Left ventricle myocardium inferior (tissue), 1 donor: ENCODE measurements at places on chromosomes 6 and 20.

- H3K4me3 ChIP-seq, result no peak overlapping the region
- H3K27ac ChIP-seq, result no peak overlapping the region
- no peaks in the 10 kb centered on the region for H3K36me3 ChIP-seq
These were observed 148.7 kb downstream of the OPRM1 start for GRCh38 chr6:154187714-154188113.

DNA sequence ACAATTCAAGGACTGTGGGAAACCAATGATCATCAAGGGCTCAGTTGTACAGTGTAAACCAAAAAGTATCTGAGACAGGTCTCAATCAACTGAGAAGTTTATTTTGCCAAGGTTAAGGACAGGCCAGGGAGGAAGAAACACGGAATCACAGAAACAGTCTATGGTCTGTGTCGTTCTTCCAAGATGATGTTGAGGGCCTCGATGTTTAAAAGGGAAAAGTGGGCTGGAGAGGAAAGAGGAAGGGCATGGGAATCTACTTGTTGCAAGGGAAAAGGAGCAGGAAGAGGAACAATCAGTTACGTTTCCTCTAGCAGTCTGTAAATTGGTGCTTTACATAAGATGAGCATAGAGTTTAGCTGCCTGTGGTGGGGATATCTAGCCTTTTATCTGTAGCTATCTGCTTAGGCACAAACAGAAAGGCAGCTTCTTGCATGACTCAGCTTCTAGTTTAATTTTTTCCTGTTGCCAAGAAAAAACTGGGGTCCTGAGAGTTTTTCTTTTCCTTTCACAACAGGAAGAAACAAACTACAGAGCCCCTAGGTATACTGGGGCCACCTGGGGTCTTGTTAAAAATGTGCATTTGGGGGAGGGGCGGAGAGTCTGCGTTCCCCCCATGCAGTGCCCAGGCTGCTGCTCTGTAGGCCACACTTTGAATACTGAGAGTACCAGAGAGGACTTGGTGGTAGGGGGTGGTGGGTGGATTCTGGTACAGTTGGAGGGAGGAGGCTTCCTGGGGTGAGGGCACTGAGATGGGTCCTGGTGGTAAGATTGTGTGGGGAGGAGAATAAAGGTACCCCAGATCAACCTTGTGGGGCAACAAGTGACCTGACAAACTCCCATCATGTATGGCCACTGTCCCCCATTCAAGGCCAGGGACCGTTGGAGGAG lies 35.3 kb upstream of the EZR start:
- no peak overlapping the region for H3K4me3 ChIP-seq
- H3K27me3 ChIP-seq, result no peaks in the 10 kb centered on the region
- peaks cover 29% of the 10 kb centered on the region for H3K4me1 ChIP-seq
- no peak for DNase-seq

DNA sequence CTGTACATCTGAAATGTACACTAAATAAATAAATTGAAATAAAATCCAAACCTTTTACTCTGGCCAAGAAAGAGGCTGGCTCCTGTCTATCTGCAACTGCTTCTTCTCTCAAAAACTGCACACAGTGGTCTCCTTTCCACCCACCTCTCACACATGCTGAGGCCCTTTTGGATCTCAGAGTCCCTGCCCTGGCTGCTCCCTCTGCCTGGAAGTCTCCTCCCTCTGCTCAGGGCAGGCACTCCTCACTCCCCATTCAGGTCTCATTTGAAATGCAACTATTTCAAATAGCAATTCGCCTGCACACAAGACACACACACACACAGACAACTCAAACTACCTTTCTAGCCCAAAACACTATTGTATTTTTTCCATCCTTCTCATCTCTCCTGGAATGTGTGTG lies 348.8 kb downstream of the PKHD1 start:
- no peaks in the 10 kb centered on the region for H3K36me3 ChIP-seq
- H3K27me3 ChIP-seq, result no peaks in the 10 kb centered on the region
- H3K27ac ChIP-seq, result no peak overlapping the region

DNA sequence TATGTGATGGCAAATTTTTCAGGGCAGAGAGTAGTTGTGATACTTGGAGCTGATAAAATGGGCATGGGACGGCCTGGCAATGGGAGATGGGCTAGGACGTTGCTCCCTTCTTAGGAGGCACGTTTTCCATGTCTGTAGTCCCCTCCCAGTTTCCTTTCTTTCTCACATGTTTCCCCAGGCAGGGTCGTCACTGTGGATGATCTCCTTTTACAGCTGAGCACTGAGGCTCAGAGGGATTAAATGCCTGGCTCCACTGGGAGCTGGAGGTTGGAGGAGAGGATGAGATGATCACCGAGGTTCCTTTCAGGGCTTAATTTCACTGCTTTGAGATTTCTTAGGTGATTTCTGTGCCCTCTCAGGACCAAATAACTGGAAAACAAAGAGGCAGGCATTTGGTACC lies 136.7 kb downstream of the SOBP start:
- no peaks in the 10 kb centered on the region for H3K36me3 ChIP-seq
- H3K27me3 ChIP-seq, result no peaks in the 10 kb centered on the region
- H3K4me3 ChIP-seq, result no peak overlapping the region
- peaks cover 13% of the 10 kb centered on the region for H3K4me1 ChIP-seq
- no peak overlapping the region for H3K27ac ChIP-seq
- no peak for DNase-seq

DNA sequence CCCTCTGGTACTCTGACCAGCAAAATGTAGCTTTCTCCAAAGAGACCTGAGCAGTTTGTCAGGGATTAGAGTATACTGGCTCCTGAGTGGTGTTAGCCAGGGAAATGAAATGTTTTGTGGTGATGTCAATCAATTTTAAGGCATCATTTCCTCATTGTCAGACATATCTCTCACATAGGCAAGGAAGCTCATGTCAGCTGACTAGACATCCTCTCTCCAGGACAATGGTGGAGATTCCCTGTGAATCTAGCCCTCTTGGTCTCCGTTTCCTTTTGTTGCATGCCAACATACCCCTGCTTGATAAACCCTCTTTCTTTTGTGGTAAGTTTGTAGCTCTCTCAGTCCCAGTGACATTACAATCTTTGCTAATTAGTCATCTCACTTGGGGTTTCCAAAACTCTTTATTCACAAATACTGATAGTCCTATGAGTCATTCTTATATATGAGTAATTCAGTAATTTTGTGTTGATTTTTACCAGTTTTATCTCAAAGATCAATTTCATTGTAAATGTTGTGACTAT lies 135.6 kb upstream of the PTPRK start:
- H3K36me3 ChIP-seq, result no peaks in the 10 kb centered on the region
- H3K4me3 ChIP-seq, result no peak overlapping the region
- H3K27ac ChIP-seq, result peak overlapping the region; percentile 5

- no peak overlapping the region for H3K27ac ChIP-seq
- H3K4me1 ChIP-seq, result peaks cover 3% of the 10 kb centered on the region
- DNase-seq, result no peak
These were observed 52.7 kb upstream of the PTGIS start for GRCh38 chr20:49620364-49621240.

DNA sequence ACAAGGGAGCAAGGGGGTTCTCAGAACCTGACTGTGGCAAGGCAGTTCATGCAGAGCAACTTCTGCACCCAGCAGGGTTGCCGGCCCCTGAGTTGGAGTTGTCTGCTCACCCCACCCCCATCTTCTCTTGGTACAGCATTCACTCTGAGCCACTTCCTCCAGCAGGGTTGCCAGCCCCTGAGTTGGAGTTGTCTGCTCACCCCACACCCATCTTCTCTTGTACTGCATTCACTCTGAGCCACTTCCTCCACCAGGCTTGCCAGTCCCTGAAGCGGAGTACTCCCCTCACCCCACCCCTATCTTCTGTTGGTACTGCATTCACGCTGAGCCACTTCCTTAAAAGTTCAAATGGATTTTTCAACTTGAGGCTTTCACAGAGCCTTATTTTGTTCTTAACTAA lies 79.7 kb upstream of the SYNDIG1 start:
- H3K4me3 ChIP-seq, result no peak overlapping the region
- DNase-seq, result no peak
- no peak overlapping the region for H3K27ac ChIP-seq
- no peaks in the 10 kb centered on the region for H3K36me3 ChIP-seq
- no peaks in the 10 kb centered on the region for H3K4me1 ChIP-seq

- H3K27me3 ChIP-seq, result no peaks in the 10 kb centered on the region
- no peak for DNase-seq
These were observed 287.1 kb upstream of the PRDM1 start for GRCh38 chr6:105799056-105799455.

GRCh38 chr6:19712998-19713397 lies 124.2 kb upstream of the ID4 start:
- H3K27ac ChIP-seq, result no peak overlapping the region
- no peak overlapping the region for H3K4me3 ChIP-seq
- no peaks in the 10 kb centered on the region for H3K27me3 ChIP-seq
- H3K36me3 ChIP-seq, result no peaks in the 10 kb centered on the region
- H3K4me1 ChIP-seq, result no peaks in the 10 kb centered on the region
- DNase-seq, result no peak

DNA sequence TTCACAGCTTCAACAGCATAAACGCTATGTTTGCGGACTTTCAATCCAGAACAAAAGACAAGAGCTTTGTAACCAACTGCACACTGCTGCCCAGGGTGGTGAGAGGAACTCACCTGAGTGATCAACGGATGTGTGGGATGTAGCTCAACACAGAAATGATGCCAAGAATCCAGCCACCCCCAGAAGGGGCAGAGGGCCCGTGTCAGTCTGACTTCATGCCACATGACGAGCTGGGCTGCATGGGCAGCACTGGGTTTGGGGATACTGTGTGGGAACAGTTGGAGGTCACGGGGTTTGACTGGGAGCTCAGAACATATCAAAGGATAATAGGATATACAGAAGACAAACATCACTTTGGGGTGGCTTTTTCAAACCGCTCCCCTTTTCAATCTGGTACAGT lies 79.4 kb upstream of the TRAF3IP2 start:
- no peak for DNase-seq
- no peak overlapping the region for H3K4me3 ChIP-seq

DNA sequence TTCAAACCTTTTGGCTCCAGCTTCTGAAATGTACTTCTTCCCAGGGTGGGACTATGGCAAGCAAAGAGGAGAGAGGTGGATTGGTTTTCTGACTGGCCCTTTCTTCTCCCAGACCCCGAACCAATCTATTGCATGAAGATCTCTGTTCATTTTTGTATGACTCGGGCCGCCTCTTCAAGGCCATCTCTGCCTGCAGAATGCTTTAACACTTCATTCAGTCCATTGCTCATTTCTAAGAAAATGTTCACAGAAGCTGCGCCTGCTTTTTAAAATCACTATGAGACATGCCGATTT lies 1.6 kb downstream of the VGLL2 start:
- H3K36me3 ChIP-seq, result no peaks in the 10 kb centered on the region
- H3K4me3 ChIP-seq, result no peak overlapping the region
- H3K27ac ChIP-seq, result no peak overlapping the region
- H3K4me1 ChIP-seq, result peaks cover 34% of the 10 kb centered on the region
- H3K27me3 ChIP-seq, result peaks cover 100% of the 10 kb centered on the region
- no peak for DNase-seq

DNA sequence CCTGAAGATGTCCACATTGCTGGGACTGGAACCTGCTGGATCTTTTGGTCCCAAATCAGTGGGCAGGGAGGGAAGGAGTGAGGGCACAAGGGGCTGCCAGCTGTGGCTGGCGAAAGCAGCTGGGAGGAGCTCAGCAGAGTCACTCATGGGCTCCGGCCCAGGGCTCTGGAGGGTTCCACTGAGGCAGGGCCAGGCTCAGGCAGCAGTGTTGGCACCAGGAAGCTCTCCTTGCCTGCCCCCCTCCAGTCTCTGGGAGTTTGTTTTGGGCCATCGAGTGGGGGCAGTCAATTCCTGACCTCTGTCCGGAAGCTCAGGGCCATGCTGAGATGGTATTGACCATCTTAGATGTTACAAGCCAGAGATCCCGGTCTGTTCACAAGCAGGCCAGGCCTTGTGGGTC lies 39.1 kb upstream of the IRF4 start:
- H3K4me1 ChIP-seq, result peaks cover 8% of the 10 kb centered on the region
- H3K27ac ChIP-seq, result no peak overlapping the region
- no peaks in the 10 kb centered on the region for H3K27me3 ChIP-seq
- H3K4me3 ChIP-seq, result no peak overlapping the region

- no peak overlapping the region for H3K4me3 ChIP-seq
- peaks cover 11% of the 10 kb centered on the region for H3K27me3 ChIP-seq
- H3K27ac ChIP-seq, result no peak overlapping the region
- H3K4me1 ChIP-seq, result no peaks in the 10 kb centered on the region
These were observed 216.5 kb upstream of the CST7 start for GRCh38 chr20:24732599-24732998.

- DNase-seq, result no peak
- H3K27me3 ChIP-seq, result peaks cover 99% of the 10 kb centered on the region
- H3K4me3 ChIP-seq, result peak overlapping the region; percentile 52
- H3K36me3 ChIP-seq, result no peaks in the 10 kb centered on the region
- H3K27ac ChIP-seq, result no peak overlapping the region
- H3K4me1 ChIP-seq, result peaks cover 28% of the 10 kb centered on the region
These were observed 1.4 kb downstream of the LAMP5 start for GRCh38 chr20:9515741-9516233.

DNA sequence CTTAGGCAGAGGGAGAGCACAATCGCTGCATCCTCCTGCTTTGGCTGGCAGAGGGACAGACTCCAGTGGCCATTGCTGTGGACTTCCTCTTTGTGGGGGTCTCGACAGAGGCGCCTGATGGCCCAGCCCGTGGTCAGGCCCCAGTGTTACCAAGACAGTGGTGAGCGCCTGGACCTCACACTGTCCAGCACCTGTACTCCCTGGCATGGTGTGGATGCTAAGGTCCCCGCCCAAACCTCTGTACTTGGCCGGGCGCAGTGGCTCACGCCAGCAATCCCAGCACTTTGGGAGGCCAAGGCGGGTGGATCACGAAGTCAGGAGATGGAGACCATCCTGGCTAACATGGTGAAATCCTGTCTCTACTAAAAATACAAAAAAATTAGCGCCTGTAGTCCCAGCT lies 2.3 kb upstream of the NTSR1 start:
- peaks cover 56% of the 10 kb centered on the region for H3K27me3 ChIP-seq
- H3K27ac ChIP-seq, result no peak overlapping the region
- H3K4me1 ChIP-seq, result peaks cover 18% of the 10 kb centered on the region

- peaks cover 46% of the 10 kb centered on the region for H3K4me1 ChIP-seq
- DNase-seq, result no peak
- no peaks in the 10 kb centered on the region for H3K27me3 ChIP-seq
- no peak overlapping the region for H3K4me3 ChIP-seq
- peaks cover 31% of the 10 kb centered on the region for H3K36me3 ChIP-seq
These were observed 9.7 kb downstream of the ACSS2 start for GRCh38 chr20:34886122-34886521.

- H3K4me1 ChIP-seq, result no peaks in the 10 kb centered on the region
- H3K4me3 ChIP-seq, result no peak overlapping the region
- DNase-seq, result no peak
- H3K27ac ChIP-seq, result no peak overlapping the region
- peaks cover 19% of the 10 kb centered on the region for H3K27me3 ChIP-seq
- H3K36me3 ChIP-seq, result no peaks in the 10 kb centered on the region
These were observed 10.5 kb upstream of the SLC22A2 start for GRCh38 chr6:160269023-160269521.

DNA sequence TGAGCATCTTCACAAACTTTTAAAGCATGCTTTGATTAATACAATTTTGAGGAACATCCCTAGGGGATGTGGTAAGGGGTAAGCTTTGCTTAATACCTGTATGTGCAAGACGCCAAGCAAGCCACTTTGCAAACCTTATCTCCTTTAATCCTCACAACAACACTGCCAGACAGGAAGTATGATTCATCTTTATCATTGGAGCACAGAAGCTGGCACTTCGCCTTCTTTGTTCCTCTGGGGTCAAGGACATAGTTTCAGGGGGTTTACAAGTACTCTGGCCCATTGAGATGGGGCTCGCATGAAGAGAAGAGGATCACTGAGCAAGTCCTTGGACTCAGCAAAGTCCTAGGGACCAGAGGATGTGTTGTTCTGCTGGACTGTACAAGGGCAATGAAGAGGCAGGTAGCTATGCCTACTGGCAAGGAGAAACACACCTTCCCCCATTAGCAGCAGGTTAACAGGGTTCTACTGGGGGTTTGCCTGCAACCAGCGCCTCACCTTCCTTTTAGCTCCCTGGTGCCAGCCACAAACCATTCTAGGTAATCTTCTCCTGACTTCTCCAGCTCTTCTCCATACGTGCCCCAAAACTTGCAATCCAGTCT lies 8.8 kb downstream of the TMEM244 start:
- no peak overlapping the region for H3K27ac ChIP-seq
- H3K4me3 ChIP-seq, result no peak overlapping the region
- H3K4me1 ChIP-seq, result no peaks in the 10 kb centered on the region
